Left cardiac atrium (tissue), 4 donors: ENCODE measurements at places on chromosomes 7 and 10. TPM values are rescaled to one million over a fixed set of nuclear protein-coding genes. Genes with fewer than 3 reads are reported as not detected.

Gene CYP3A4
- total RNA-seq: 0.32 TPM

Gene GIMAP1
- 4.5 TPM for total RNA-seq

Gene IL6
- 3.3 TPM for total RNA-seq

Gene AOC1
- 0.37 TPM for total RNA-seq

Gene OR2A1
- total RNA-seq: not detected

Gene GRK5
- total RNA-seq: 60.1 TPM

Gene UNCX
- not detected for total RNA-seq

Gene CHAT
- not detected for total RNA-seq

Gene ZNF438
- total RNA-seq: 11.6 TPM

Gene CCL24
- not detected for total RNA-seq

Gene CTAGE8
- total RNA-seq: 0.71 TPM

Gene HOXA2
- 0.13 TPM for total RNA-seq

Gene TMEM196
- total RNA-seq: not detected

- DNase-seq: no peak
These were observed 111.0 kb downstream of the TRIL start for GRCh38 chr7:28847176-28847575.

- no peak for DNase-seq
These were observed 70.3 kb downstream of the LANCL2 start for GRCh38 chr7:55435466-55435865.

- no peak for DNase-seq
These were observed 374.7 kb upstream of the VWC2 start for GRCh38 chr7:49398746-49399145.

- peak; percentile 16 for DNase-seq
These were observed 14.3 kb upstream of the ZMIZ1 start for GRCh38 chr10:79054203-79055099.

- DNase-seq: no peak
These were observed 21.8 kb upstream of the AMZ1 start for GRCh38 chr7:2666155-2666554.

- DNase-seq: peak; percentile 19
These were observed 142.8 kb upstream of the PHYHIPL start for GRCh38 chr10:59033622-59034021.

DNA sequence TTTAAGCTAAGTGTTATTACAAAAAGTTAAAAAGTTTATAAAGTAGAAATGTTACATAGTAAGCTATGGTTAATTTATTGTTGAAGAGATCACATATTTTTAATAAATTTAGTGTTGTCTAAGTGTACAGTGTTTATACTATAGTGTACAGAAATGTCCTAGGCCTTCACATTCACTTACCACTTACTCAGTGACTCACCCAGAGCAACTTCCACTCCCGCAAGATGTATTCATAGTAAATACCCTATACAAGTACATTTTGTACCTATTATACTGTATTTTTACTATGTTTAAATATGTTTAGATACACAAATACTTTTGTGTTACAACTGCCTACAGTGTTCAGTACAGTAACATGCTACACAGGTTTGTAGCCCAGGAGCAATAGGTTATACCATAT, 69.2 kb downstream of the DNAJC1 start:
- no peak for DNase-seq

DNA sequence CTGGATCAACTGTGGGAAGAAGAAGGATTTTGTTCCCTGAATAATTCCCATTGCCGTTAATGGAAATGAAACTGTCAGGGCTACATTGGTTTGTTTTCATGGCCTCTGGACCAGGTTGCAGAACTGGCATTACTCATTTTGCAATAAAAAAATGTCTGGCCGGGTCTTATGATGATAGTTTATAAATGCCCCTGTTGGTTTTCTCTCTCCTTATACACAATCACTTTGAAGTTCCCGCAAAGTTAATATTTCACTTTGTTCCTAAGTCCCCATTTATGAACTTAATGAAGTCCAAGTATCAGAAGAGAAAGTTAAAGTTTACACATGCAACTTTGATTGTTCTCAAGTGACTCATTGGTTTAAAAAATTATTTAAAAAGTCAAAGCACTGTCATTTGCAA, 150.7 kb upstream of the PRR15 start:
- no peak for DNase-seq

DNA sequence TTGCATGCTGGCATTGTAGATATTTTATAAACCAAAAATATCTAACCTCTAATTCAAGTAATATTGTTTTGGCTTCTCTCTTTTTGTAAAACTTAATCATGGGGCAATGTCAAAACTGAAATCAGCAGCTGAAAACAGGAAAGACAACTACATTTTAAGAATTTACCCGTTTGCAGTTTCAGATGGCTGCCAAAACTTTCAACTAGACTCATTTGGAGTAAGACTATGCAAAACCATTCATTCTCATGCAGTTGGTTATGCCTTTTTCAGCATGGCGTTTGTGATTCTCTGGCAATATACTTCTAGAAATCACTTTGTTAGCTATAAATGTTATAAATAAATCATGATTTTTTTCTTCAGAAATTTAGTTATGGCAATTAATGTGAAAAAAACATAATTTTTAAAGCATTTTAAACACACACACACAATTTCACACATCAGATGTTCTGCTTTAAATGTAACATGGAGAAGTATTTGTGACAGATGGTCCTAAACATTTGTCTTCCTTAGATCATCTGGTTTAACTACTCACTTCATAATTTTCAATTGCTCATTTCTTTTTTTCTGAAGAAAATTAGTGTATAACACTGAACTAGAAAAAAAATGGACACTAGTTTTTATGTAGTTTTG, 116.4 kb downstream of the ITGB8 start:
- no peak for DNase-seq

GRCh38 chr7:112868609-112869008, 78.4 kb upstream of the TMEM168 start:
- no peak for DNase-seq

GRCh38 chr7:31017032-31017675, 35.0 kb upstream of the ADCYAP1R1 start:
- DNase-seq: no peak

GRCh38 chr10:101308051-101308450, 45.9 kb upstream of the BTRC start:
- no peak for DNase-seq

- DNase-seq: no peak
These were observed 14.3 kb downstream of the STRA8 start for GRCh38 chr7:135247746-135248471.

GRCh38 chr10:54808186-54808935, 7.3 kb upstream of the PCDH15 start:
- DNase-seq: no peak

GRCh38 chr7:37285706-37286453, 162.8 kb downstream of the ELMO1 start:
- DNase-seq: no peak

DNA sequence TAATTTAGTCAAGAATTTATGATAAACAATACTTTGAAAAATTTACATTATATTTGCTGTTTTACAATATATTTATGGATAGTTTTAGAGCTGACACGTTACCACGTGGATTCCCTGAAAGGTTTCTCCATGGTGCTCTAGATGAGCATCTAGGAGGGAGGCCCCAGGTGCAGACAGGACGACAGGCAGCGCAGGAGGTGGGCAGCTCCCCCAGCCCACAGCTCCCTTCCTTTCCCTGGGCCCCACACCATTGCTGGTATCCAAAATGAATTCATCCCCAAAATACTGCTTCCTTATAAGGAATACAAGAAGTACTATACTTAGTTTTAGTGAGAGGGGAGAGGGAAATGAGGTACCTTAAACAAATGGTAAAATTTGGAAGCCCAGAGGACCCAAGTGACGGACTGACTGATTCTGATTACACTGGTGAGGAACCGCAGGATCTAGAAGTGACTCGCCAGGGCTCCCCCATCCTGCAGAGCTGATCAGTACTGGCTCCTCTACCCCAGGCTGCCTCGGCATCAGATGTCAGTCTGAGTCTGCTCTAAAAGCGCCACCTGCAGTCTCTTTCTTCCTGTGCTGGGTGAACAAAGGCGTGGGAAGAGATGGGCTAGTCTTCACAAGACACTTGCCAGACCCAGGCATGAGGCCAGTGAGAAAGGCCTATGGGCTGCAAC, 89.2 kb downstream of the DLG5 start:
- no peak for DNase-seq

- no peak for DNase-seq
These were observed 46.1 kb upstream of the EXOC6 start for GRCh38 chr10:92801978-92802872.

- DNase-seq: no peak
These were observed 64.8 kb upstream of the MEOX2 start for GRCh38 chr7:15751191-15751701.
